ENCODE measurements at places on chromosomes 1 and 21. TPM values are rescaled to one million over a fixed set of nuclear protein-coding genes. Genes with fewer than 3 reads are reported as not detected.

DNA sequence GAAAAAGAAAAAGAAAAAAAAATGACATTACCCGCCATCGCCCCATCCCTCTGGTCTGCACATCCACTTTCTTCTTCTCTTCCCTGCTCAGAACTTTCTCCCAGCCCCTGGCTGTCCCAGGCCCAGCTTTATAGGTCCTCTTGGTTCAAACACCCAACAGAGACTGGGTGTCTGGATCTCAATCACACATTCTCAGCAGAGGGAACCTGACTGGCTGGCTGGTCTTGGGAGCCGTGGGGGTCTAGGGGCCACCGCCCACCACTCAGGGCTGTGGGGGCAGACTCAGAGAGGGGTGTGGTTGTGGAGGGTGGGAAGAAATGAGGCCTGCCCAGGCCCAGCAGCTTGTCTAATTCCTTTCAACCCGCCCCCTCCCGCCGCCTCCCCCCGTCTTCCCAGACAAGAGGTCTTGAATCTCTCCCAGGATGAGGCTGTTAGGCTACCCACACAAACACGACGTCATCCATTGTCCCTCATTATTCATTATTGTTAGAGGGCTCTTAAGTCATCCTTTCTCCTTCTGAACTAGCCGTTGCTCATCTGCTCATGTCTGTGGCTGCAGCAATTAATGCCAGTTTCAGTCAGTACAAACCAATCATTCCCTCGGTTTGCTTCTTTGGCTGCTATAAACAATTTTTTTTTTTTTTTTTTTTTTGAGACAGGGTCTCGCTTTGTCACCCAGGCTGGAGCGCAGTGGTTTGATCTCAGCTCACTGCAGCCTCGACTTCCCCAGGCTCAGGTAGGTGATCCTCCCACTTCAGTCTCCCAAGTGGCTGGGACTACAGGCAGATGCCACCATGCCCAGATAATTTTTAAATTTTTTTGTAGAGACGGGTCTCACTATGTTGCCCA, 40.6 kb upstream of the CLIC4 start:
- peak; percentile 31 for DNase-seq

- no peak for DNase-seq
Measured at GRCh38 chr1:4752059-4752458, 97.7 kb downstream of the AJAP1 start.

GRCh38 chr1:15616373-15617172, 685 bp upstream of the DDI2 start:
- no peak for DNase-seq

The C1orf116 gene
- 3.2 TPM for polyA plus RNA-seq

DNA sequence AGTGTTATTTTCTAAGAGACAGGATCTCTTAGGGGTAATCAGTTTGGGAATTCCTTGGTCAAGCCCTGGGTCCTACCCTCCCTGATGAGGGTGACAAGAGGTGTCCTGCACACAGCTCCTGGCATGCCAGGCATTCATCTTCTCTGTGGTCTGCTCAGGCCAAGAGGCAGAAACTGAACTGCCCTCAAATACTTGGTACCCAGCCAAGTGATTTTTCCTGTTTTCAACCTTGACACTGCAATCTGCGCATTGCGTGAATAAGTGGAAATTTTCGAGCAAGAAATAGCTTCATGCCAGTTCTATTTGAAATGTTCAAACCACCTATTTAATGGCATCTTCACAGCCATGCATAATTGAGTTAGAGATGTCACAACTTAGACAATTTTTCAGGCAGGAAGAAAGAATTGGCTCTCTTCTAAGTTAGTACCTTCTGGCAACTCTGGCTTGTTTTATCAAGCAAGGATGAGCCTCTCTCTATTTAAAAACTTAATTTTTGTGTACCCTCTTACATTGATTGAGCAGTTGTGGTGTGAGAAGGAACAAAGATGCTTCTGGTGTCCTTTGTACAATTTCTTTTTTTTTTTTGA, 27.0 kb downstream of the DNM3 start:
- DNase-seq = no peak

- no peak for DNase-seq
Measured at GRCh38 chr1:176469450-176470010, 6.6 kb downstream of the PAPPA2 start.

DNA sequence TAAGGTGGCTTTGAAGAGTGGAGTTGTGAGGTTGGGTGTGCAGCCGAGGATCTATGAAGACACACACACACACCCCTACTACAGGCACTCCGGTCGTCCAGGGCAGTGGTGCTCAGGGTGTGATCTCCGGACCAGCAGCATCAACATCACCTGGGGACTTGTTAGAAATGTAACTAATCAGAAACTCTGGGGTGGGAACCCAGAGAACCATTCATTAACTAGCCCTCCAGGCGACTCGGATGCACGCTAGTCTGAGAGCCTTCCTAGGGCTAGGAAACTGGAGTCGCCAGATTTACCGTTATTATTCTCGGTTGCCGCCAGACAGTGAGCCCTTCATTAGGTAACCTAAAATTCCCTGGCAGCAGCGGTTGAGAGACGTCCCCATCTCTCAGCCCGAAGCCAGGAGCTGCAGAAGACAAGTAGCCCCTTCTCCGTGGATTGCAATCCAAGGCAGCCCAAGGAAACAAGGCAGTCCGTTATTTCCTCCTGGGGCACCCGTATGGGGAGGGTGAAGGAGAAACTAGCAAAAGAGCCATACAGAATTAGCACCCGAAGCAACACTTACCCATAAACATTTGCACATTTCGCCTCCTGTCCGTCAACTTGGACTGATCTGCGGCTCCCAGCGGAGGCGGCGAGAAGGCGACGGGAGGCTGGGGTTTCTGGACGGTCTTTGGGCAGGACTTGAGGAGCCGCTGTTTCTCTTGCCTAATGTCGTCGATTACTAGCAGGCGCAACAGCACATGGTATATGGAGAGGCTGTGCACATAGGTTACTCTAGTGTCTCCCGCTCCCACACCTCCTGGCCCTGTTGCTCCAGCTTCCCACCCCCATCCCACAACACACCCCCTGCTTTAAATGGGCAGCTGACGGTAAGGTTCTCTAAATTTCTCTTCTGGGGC, 2.9 kb upstream of the CCN1 start:
- peak; percentile 61 for DNase-seq

The GSTM1 gene
- polyA plus RNA-seq = not detected
